ENCODE measurements at places on chromosomes 13 and 19.
A peak's percentile ranks its signal among the peaks of the same experiment; 100 is the strongest.

DNA sequence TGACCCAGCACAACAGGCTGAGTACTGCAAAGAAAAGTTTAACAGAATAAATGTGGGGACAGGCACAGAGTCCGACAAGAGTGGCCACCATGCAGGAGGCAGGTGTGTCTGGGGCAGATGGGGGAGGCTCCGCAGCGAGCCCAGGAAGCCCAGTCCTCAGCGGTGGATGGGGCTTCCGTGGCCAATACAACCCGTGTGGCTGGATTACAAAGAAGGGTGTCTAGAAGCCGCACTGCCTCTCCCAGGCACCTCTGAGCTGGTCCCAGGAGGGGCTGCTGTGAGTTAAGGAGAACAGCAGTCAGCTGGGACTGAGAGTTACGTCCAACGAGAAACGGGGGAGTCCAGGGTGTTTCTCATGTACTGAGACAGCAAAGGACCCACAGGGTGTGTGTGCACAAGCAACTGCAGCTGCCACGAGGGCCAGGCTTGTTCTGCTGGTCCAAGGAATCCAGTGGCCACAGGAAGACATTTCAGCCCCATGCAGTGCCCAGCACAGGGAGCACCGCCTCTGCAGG lies 70.2 kb downstream of the SPACA7 start:
- DNase-seq = no peak

GRCh38 chr19:35329323-35329722 lies 336 bp downstream of the CD22 start:
- DNase-seq = no peak

GRCh38 chr13:66344805-66345517 lies 885.2 kb downstream of the PCDH9 start:
- DNase-seq = no peak

DNA sequence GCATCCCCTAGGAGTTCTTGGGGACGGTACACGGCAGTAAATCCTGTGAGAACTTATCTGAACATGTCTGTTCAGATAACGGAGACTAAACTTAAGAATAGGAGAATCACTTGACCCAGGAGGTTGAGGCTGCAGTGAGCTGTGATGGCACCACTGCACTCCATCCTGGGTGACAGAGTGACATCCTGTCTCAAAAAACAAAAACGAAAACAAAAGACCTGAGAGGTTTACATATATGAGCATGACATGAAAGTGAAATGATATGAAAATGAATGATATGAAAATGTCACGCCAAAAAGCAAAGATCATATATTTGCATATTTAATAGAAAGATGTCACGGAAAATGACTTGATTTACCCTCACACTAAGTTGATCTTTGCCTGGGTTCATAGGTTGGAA lies 5.8 kb downstream of the ZNF175 start:
- DNase-seq = no peak

DNA sequence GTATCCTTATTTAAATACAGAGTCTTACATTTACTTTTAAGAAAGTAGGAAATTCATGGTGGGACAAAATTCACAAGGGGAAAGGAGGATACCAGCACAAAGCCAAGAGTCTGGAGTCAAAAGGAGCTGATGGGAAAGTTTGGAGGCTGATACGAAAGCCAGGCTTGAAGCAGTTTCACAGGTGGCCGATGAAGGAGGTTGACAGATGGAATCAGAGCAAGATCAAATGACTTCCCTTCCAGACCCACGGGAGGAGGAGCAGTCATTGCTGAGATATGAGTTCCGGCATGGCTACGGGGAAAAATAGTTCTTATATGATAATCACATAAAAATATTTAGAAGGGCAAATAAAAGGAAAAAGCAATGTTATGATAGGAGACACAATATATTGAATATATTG lies 65.0 kb downstream of the DGKH start:
- DNase-seq = no peak

- no peak for DNase-seq
Measured at GRCh38 chr13:113546571-113547237, 37.8 kb upstream of the TFDP1 start.

DNA sequence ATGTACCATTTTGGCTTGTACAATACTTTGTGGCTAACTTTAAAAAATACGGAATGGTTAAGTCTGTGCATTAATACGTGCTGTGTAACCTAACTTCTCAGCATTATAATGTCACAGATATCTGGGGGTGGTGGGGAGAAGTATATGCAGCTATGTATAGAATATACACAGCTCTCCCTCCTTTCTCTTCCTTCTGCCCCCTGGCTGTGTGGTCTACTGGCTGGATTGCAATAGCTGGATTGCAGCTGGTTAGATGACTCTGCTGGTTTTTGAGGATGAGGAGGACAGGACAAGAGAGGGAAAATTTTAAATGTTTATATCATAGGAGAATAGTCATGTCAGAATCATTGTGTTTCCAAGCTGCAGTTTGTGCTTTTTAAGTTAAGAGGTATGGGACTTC lies 9.7 kb downstream of the RNASEH2B start:
- no peak for DNase-seq

- no peak for DNase-seq
Measured at GRCh38 chr13:37136187-37136586, 30.7 kb upstream of the CSNK1A1L start.

DNA sequence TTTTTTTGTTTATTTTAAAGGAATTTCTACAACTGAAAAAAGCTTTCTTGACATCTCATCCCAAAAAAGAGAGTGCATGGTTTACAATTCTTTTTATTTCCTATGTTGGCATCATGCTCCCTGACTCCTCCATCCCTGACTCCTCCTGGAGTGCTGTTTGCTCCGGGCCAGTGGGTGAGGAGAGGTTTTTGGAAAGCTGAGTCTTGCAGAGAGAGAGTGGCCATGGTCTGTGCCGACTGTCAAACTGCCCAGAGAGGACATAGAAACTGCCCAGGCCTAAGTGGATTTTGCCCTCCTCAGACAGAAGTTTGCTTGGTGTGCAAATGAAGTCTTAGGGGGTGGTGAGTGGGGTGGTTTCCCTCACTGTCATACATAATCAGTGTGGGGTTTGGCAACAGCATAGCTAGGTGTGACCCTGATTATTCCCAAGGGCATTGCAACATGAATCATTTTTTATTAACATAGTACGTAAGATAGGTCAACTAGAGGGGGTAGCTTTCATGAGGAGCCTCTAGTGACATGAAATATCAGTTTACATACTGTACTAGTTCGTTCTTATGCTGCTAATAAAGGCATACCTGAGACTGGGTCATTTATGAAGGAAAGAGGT lies 179.8 kb upstream of the UBL3 start:
- no peak for DNase-seq

GRCh38 chr19:35039881-35040825 lies 1.4 kb upstream of the HPN start:
- no peak for DNase-seq

DNA sequence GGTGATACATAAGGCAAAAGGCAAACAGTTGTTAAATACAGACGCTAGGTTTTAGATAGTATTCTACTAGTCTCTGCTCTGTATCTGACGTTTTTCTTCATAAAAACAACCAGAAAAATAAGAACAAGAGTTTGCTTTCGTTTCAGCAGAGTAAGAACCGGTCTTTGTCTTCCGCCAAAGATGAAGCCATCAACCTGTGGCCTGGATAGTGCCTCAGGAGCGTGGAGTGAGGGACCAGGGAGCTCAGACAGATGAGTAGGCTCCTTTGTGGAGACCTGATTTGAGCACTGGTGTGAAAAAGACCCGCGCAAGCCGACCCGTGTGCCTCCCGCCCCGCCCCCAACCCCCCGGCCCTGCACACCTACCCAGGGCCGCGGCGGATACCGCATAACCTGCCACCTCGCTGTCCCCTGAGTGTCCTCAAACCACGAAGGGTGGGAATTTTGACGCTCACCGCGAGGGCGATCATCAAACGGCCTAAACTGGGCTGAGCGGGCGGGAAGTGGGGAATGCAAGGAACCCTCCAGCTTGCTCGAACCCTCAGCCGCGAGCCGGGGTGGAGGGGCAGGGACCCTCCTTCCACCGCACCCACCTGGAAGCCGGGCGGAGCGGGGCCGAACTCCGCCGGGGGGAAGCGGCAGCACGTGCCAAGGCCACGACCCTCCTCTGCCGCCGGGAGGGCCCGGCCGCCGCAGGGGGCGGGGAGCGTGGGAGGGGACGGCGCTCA lies 866 bp upstream of the LMO7 start:
- no peak for DNase-seq

DNA sequence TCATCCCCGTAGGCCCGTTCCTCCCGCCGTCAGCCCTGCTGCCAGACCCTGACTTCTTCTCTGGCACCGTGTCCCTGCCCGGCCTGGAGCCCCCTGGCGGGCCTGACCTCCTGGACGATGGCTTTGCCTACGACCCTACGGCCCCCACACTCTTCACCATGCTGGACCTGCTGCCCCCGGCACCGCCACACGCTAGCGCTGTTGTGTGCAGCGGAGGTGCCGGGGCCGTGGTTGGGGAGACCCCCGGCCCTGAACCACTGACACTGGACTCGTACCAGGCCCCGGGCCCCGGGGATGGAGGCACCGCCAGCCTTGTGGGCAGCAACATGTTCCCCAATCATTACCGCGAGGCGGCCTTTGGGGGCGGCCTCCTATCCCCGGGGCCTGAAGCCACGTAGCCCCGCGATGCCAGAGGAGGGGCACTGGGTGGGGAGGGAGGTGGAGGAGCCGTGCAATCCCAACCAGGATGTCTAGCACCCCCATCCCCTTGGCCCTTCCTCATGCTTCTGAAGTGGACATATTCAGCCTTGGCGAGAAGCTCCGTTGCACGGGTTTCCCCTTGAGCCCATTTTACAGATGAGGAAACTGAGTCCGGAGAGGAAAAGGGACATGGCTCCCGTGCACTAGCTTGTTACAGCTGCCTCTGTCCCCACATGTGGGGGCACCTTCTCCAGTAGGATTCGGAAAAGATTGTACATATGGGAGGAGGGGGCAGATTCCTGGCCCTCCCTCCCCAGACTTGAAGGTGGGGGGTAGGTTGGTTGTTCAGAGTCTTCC lies 1.3 kb upstream of the CLASRP start:
- no peak for DNase-seq

GRCh38 chr13:25319771-25320170 lies 18.3 kb downstream of the NUP58 start:
- DNase-seq = peak; percentile 4
